Stimulated activated naive B cell treated with anti-CD40 and anti-IgM and Interleukin-4, amounts not matched to agents 10 μg/mL and 1 μg/mL and 100 μg/mL, for 72 hours (primary cell): ENCODE measurements at places on chromosomes 5 and 9.

DNA sequence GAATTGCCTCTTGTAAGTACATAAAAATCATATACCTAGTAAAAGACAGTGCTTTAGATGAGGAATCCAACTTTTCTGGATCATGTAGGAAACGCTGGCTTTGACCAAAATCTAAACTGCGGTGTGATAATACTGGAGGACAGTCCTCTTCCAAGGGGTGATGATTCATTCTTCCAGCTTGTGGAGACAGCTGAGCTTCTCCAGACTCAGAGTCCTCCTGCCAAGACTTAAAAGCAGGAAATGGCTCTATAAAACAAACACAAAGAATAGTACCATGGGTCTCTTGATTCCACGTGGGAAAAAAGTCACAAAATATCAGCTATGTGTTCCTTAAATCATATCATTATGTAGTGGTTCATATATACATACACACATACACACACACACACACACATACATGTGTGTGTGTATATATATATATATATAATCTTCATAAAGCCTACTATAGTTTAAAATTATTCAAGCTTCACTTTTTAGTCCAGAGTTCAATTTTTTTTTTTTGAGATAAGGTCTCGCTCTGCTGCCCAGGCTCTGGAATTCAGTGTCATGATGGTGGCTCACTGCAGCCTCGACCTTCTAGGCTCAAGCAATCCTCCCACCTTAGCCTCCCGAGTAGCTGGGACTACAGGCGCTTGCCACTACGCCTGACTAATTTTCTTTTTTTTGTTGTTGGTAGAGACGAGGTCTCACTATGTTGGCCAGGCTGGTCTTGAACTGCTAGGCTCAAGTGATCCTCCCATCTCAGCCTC, 65.0 kb downstream of the PKD2L2 start:
- H3K4me1 ChIP-seq, result peaks cover 11% of the 10 kb centered on the region
- peaks cover 37% of the 10 kb centered on the region for H3K36me3 ChIP-seq
- no peaks in the 10 kb centered on the region for H3K27me3 ChIP-seq
- no peak for DNase-seq
- no peak overlapping the region for H3K4me3 ChIP-seq

- peaks cover 17% of the 10 kb centered on the region for H3K4me1 ChIP-seq
- peaks cover 35% of the 10 kb centered on the region for H3K36me3 ChIP-seq
- no peak overlapping the region for H3K27ac ChIP-seq
Observed at GRCh38 chr5:14435481-14435880, 146.1 kb upstream of the OTULINL start.

DNA sequence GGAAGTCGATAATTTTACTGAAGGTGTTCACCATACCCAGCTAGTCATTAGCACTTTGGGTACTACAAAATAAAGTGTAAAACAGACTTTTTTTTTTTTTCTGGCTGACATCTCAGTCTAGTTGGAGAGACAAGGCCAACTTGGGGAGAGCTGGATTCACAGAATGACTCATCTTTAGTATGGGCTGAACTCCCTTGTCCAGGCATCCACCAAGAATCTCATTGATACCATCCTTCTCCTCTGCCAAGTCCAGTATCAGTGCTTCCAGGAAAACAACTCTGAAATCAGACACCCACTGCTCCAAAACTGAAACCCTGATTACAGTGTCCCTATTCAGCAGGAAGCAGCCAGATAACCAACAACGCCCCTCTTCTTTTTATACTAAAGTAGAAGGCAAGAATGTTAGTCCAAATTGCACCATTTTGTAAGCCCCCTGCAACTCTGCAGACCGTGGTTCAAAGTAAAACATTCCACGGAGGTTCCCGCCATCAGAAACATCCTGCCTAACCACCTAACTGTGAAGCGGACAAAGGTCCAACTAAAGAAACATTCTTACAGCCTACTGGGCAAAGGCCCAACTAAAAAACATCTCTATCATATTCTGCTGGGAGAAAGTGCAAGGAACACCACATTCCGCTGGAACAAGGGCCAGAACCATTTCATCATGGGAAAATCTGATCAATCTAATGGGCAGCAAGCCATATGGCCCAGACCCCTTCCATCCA, 728.2 kb downstream of the BRINP1 start:
- no peak for DNase-seq
- H3K36me3 ChIP-seq, result no peaks in the 10 kb centered on the region
- no peaks in the 10 kb centered on the region for H3K27me3 ChIP-seq
- H3K4me3 ChIP-seq, result no peak overlapping the region

DNA sequence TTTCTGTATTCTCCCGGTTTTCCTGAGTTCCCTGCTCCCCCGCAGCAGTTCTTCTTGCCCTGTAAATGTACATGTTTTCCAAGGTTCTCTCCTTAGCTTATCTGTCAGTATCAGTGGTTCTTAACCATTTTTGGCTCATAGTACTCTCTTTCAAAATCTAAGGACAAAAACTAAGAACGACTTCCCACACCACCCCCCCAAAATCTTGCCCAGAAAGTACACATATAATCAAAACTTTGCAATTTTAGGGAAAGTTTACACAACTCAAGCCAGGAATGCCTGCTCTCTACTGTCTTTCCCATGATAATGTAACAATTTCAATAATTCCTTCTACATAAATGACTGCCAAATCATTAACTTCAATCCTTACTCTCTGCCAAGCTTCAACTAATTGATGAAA, 4.5 kb downstream of the DCAF12 start:
- H3K36me3 ChIP-seq, result peaks cover 37% of the 10 kb centered on the region
- peaks cover 57% of the 10 kb centered on the region for H3K4me1 ChIP-seq
- H3K4me3 ChIP-seq, result no peak overlapping the region
- no peak overlapping the region for H3K27ac ChIP-seq
- no peak for DNase-seq
- H3K27me3 ChIP-seq, result peaks cover 58% of the 10 kb centered on the region

- H3K27ac ChIP-seq, result no peak overlapping the region
- DNase-seq, result no peak
- no peaks in the 10 kb centered on the region for H3K27me3 ChIP-seq
- H3K4me1 ChIP-seq, result no peaks in the 10 kb centered on the region
- no peaks in the 10 kb centered on the region for H3K36me3 ChIP-seq
- no peak overlapping the region for H3K4me3 ChIP-seq
Observed at GRCh38 chr5:156552855-156553358, 225.9 kb downstream of the SGCD start.
